Stimulated activated CD4-positive, alpha-beta T cell treated with anti-CD3 and anti-CD28 coated beads, TNF-alpha, amount 100 ng/mL, for 48 hours (primary cell): ENCODE measurements at places on chromosomes 5 and 9.

GRCh38 chr9:28792716-28793115 is 1219.4 kb upstream of the C9orf72 start:
- DNase-seq: no peak

DNA sequence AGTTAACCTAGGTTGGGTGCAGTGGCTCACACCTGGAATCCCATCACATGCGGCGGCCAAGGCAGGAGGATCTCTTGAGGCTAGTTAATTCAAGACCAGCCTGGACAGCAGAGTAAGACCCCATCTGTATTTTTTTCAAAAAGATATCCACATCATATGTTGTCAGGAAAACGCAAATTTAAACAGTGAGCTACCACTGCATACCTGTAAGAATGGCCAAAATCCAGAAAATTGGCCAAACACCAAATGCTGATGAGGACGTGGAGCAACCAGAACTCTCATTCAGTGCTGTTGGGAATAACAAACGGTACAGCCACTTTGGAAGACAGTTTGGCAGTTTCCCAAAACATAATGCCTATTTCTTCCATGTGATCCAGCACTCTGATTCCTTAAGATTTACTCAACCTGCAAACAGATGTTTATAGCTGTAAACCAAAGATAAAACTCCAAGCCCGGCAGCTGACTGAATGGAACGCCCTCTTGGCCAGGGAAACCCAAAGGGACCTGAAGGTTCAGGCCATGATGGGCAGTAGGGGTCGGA is 12.4 kb downstream of the CEL start:
- DNase-seq: no peak

GRCh38 chr9:70761139-70761670 is 346.7 kb upstream of the KLF9 start:
- DNase-seq: no peak

DNA sequence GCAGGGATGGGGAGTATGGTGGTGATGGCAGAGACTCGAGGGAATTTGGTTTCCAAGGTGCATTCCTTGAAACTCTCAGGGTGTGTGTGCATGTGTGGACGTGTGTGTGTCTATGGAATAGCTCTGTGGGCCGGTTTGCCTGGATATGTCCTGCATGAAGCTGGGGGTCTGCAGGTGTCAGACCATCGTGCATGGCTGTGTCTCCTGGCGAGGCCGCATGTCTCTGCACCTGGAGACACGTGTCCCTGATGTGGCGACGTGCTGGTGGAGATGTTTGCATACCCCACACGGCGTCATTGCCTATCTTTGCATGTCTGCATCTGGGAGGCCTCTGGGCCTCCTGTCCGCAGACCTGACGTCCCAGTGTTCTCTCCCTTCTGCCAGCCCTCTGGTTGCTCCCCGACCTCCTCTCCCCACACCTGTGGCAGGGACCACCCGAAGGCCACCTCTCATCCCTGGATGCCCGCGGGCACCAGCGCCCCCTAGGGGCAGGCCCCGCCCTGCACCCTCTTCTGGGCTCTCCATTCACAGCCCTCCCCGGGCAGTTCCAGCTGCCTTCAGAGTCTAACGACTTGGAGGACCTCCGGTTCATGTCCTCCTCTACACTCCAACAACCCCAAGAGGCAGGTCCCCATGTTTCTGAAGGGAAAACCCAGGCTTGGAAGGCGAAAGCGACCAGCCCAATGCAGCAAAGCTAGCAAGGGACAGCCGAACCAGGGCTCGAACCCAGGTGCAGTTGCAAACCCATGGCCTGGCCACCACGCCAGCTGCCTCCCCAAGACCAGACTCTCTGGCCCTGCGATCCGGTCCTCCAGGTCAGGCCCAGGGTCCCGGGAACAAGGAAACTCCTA is 88.6 kb downstream of the LMX1B start:
- peak; percentile 34 for DNase-seq

- no peak for DNase-seq
Measured at GRCh38 chr5:163642904-163643303, 137.5 kb downstream of the MAT2B start.

GRCh38 chr9:132384376-132384775 is 22.3 kb downstream of the TTF1 start:
- no peak for DNase-seq

GRCh38 chr5:151675611-151676313 is 11.0 kb downstream of the SPARC start:
- DNase-seq: no peak

DNA sequence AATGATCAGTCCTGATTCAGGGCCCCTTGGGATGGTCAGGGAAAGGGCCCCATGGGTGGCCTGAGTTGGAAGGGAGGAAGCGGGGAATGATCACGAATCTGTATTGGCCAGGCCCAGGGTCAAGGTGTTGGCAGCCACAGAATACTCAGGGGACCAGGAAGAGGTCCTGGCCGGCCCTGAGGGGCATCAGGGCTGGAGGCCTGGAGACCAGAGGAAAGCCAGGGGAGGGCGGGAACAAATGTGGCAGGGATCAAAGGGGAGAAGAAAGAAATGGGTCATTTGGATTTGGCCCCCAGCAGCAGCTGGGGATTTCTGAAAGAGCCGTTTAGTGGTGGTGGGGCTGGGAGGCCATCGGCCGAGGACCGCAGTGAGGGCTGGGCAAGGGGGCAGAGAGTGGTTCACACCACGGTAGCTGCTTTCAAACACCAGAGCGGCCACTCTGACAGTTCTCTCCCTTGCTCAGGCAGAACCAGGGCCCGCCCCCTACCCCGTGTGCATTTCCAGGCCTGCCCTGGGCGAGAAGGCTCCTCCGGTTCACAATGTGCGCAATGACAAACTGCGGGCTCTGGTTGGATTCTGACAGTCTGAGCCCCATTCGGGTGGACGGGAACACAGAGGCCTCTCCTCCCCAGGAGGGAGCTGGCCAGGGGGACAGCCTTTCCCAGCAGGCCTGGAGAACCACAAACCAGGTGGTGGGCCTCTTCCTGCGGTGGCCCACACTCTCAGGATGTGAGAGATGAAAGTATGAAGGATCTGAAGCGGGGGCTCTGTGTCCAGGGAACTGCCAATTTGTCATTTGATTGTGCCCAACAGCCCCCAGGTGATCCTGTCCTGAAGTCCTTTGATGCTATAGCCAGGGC is 220.3 kb upstream of the IER5L start:
- no peak for DNase-seq

DNA sequence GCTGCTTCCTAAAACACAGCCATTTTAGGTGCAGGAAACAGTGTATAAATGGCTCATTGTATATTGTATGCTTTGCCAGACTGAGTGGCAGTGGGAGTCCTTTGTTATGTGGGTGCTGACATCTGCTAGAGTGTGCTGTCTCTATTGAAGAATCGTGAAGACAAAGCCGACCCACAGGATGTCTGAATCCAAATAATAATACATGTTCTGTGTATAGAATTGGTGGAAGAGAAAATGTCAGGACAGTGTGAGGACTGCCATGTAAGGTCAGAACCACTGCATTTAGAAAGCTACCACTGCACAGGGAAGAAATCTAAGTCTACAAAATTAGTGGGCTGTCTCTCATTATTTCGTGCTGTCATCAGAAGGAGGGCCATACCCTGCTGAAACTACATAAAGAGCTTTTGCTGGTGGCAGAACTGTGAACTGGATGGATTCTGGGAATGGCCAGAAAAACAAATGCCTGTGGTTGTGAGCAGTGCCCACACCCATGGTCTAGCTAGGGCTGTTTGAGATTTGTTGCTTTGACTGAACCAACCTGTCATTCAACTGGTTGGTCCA is 2.5 kb downstream of the IL7R start:
- no peak for DNase-seq

DNA sequence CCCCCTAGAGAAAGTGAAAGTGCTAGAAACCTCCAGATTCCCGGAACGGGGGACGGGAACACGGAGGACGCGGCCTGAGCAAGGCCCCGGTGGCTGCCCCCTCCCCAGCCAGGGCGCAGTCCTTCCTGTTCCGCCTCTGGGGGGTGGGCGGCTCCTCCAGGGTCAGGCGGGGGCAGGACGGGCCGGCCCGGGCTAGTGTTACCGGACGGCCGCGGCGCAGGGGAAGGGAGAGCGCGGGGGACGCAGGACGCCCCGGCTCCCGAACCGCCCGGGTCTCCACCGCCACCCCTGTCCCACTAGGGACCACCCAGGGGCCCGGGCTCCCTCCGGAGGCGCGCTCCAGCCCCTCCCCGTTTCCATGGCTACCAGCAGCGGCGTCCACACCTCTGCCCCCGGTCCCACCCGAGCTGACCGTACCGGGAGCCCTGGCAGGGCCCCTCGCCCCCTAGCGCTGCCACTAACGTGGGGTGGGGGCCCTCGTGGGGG is 579 bp downstream of the SLC12A7 start:
- no peak for DNase-seq

- DNase-seq: no peak
Measured at GRCh38 chr9:129880654-129881546, 45.6 kb downstream of the USP20 start.

DNA sequence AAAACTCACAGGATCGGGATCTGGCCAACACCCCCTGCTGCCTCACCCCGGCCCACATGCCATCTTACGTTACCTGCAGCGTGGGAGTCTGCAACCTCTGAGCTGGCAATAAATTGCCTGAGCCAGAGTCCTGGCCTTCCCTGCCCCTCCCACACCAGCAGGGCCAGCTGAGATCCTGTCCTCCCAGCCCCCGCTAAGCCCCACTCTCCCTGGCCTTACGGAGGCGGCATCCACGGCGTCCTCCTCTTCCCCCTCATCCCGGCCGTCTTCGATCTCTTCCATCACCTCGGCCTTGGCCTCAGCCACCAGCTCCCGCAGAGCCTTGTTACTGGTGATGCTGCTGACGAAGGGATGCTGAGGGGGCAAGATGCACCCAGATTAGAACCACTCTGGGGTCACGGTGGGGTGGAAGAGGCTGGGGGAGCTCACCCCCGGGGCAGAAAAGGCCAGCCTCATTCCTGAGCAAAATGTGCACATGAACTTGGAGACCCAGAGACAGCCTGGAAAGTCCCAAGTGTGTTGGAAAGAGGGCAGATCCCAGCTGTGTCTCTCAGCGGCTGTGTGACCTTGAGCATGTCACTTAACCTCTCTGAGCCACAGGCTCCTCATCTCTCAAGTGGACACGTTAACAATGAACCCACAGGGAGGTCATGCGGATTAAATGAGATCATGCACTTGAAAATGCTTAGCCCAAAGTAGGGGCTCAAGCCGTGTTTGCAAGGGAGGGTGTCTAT is 89.9 kb upstream of the FBXW11 start:
- no peak for DNase-seq

- no peak for DNase-seq
Measured at GRCh38 chr5:139021346-139021745, 146.2 kb upstream of the LRRTM2 start.

DNA sequence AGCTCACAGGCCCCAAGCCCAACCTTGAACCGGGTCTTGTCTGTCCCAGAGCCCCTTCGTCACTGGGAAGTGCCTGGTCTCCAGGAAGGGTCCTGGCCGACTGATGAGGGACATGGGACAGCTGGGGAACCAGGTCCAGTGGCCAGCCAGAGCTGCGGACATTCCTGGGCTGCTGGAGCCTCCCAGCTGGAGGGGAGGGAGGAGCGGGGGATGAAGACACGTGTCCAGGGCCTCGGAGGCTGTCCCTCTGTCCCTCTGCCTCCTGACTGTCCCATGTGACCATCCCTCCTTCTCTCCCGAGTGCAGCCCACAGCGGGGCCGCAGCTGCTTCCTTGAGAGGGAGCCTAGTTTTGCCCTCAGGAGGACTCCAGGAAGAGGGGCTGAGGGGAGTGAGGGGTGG is 41.7 kb upstream of the UBAC1 start:
- DNase-seq: no peak

GRCh38 chr9:137802021-137802420 is 75.6 kb upstream of the CACNA1B start:
- DNase-seq: no peak

DNA sequence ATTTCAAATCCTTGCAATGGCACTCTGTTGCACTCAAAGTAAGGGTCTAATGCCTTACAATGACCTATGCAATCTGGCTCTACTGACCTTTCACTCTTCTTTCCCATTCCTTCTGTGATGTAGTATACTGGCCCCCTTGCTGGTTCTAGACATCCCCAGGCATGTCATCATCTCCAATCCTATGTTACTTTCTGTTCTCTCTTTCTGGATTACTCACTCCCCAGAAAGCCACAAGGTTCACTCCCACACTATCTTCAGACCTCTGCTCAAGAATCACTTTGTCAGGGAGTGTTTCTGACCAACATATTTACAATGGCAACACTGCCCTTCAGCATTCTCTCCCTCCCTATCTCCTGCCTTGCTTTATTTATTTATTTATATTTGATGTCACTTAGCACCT is 802.2 kb upstream of the WWC1 start:
- no peak for DNase-seq

DNA sequence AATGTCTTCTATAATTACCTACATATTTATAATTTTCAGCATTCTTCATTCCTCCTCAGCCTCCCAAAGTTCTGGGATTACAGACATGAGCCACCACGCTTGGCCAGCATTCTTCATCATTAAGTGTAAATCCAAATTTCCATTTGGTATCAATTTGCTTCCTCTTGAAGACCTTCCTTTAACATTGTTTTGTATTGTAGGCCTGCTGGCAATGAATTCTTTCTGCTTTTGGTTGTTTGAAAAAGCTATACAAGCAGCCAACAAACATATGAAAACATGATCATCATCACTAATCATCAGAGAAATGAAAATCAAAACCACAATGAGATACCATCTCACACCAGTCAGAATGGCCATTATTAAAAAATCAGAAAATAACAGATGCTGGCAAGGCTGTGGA is 56.4 kb downstream of the GCNT4 start:
- no peak for DNase-seq

DNA sequence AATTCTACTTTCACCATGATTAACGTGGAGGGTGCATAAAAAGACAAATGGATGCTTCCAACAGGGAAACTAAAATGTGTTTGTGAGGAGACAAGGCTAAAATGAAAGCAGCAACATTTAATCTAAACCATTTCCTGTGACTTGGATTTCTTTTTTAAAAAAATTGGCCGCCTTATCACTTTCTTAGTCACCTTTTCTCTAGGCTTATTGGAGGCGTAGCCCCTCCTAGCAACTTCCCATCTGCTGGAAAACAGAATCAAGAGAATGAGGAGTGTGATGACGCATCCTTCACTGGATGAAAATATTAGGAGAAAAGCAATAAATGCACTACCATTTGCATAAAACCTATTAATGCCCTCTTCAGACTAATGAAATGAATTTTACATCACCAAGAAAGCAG is 791 bp upstream of the GPR150 start:
- DNase-seq: no peak
